SK-N-SH (cell line): ENCODE measurements at places on chromosomes 2 and 18. TPM values are rescaled to one million over a fixed set of nuclear protein-coding genes. Genes with fewer than 3 reads are reported as not detected.

- no peaks in the 10 kb centered on the region for H3K36me3 ChIP-seq
- peak overlapping the region; percentile 89 for H3K27ac ChIP-seq
- peaks cover 6% of the 10 kb centered on the region; the same call in 1 of the 2 replicates for H3K4me1 ChIP-seq
- H3K4me3 ChIP-seq, result peak overlapping the region; percentile 90
- H3K27me3 ChIP-seq, result no peaks in the 10 kb centered on the region
Measured at GRCh38 chr2:6917761-6918421, 679 bp downstream of the RNF144A start.

Gene REG3A
- polyA plus RNA-seq, result not detected in 2 replicates

Gene TFPI
- 2.1 and 2.3 TPM in 2 replicates for polyA plus RNA-seq

GRCh38 chr18:48193521-48194492 is 215.4 kb downstream of the ZBTB7C start:
- no peaks in the 10 kb centered on the region for H3K36me3 ChIP-seq
- H3K27me3 ChIP-seq, result peaks cover 5% of the 10 kb centered on the region; the same call in 1 of the 2 replicates
- no peak overlapping the region for H3K27ac ChIP-seq
- no peak for DNase-seq
- H3K4me3 ChIP-seq, result no peak overlapping the region

Gene NYAP2
- polyA plus RNA-seq, result not detected in 2 replicates

GRCh38 chr2:64876137-64876647 is 113.0 kb upstream of the SLC1A4 start:
- H3K4me1 ChIP-seq, result peaks cover 11% of the 10 kb centered on the region; the same call in 1 of the 2 replicates
- peak overlapping the region; percentile 40 for H3K27ac ChIP-seq
- no peaks in the 10 kb centered on the region for H3K27me3 ChIP-seq

DNA sequence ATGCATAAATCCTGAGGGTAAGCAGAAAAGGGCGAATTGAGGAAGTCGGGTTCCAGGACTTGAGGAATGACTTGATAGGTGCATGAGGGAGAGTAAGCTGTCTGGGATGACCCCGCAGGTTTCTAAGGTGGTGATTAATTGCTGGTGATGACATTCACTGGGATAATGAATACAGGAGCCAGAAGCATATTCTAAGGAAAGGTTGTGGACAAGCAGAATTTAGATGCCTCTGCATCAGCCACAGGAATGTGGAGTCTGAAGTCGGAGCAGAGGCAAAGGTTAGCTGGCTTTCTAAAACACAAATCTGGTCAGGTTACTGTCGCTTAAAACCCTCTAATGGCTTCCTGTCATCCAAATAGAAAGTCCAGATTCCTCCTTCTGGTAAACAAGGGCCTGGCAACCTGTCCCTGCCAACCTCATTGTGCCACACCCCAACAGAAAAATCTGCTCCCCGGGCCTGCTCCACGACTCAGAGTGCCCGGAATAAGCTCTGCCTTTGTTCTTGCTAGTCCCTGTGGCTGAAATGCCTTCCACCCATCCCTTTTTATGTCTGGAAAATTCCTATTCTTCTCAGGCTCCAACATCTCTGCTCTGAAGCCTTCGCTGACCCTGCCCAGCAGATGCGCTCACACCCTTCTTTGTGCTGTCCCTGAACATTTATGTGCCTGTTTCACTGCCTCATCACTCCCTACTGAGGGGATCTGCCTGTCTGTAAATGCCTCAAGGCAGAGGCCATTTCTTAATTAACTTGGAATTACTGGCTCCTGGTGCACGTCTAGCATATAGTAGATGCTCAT is 11.3 kb upstream of the TMEM214 start:
- peaks cover 39% of the 10 kb centered on the region for H3K36me3 ChIP-seq
- no peaks in the 10 kb centered on the region for H3K27me3 ChIP-seq
- H3K27ac ChIP-seq, result peak overlapping the region; percentile 54
- no peak for DNase-seq
- no peak overlapping the region for H3K4me3 ChIP-seq

Gene CCDC85A
- polyA plus RNA-seq, result 48.7 and 49.9 TPM in 2 replicates

Gene EDAR
- polyA plus RNA-seq, result not detected in 2 replicates

Gene ADRA2B
- not detected in 2 replicates for polyA plus RNA-seq

Gene EMILIN1
- polyA plus RNA-seq, result 184 and 286 TPM in 2 replicates

DNA sequence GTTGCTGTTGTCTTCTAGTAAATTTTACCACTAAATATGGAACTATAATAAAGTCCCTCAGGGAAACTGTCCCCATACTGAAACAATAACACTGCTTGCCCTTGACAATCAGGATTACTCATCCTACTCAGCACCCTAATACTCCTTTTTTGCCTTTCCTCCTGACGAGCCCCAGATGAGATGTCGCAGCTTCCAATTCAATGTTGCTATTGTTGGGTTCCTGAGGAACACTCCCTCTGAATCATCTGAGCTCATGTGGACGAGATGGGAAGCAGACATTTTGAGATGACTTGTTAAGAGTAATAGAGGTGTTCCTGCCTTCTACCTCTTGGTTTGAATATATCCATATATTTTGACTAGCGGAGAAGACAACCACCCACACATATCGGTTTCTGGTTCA is 187.8 kb upstream of the FAM98A start:
- no peak for DNase-seq
- H3K36me3 ChIP-seq, result no peaks in the 10 kb centered on the region
- H3K4me1 ChIP-seq, result no peaks in the 10 kb centered on the region
- H3K27me3 ChIP-seq, result no peaks in the 10 kb centered on the region
- H3K27ac ChIP-seq, result no peak overlapping the region
- no peak overlapping the region for H3K4me3 ChIP-seq

Gene R3HDM1
- polyA plus RNA-seq, result 38.2 and 56.8 TPM in 2 replicates

Gene CNGA3
- polyA plus RNA-seq, result not detected in 2 replicates

GRCh38 chr18:36316246-36316645 is 18.7 kb downstream of the FHOD3 start:
- peaks cover 21% of the 10 kb centered on the region; the same call in 1 of the 2 replicates for H3K4me1 ChIP-seq
- H3K4me3 ChIP-seq, result no peak overlapping the region
- no peaks in the 10 kb centered on the region for H3K36me3 ChIP-seq

- DNase-seq, result no peak
- no peak overlapping the region for H3K27ac ChIP-seq
- no peak overlapping the region for H3K4me3 ChIP-seq
Measured at GRCh38 chr2:204667990-204668389, 122.7 kb downstream of the PARD3B start.

DNA sequence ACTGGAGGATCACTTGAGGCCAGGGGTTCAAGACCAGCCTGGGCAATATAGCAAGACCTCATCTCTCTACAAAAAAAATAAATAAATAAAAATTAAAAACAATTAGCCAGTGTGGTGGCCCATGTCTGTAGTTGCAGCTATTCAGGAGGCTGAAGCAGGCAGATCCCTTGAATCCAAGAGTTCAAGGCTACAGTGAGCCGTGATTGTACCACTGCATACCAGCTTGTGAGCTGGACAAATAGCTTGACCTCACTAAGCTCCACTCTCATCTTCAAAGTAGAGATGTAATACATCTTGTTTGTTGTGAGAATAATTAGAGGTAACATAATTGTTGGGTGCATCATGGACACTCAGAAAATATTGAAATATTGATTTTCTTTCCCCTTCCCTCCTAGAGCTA is 31.1 kb upstream of the MAPRE2 start:
- H3K4me1 ChIP-seq, result no peaks in the 10 kb centered on the region; the same call in 1 of the 2 replicates
- H3K27ac ChIP-seq, result no peak overlapping the region
- H3K36me3 ChIP-seq, result no peaks in the 10 kb centered on the region

DNA sequence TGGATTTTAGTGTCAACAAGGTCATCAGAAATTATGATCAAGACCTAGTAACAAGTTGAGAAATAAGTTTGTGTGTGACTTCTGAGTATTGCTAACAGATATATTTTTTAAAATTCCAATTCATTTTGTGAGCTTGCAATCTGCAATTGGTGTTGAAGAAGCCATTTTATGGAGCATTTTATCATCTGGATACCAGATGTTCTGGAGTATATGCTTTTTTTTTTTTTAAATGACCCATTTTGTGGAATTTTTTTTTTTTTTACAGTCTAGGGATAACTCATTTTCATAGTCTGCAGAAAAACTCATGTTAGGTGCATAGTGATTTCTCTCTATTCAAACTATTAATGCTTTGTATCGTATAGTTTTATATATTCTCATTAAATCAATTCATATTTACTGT is 12.6 kb downstream of the QPCT start:
- no peaks in the 10 kb centered on the region for H3K4me1 ChIP-seq
- H3K36me3 ChIP-seq, result no peaks in the 10 kb centered on the region
- peak; percentile 60 for DNase-seq
- H3K4me3 ChIP-seq, result no peak overlapping the region

DNA sequence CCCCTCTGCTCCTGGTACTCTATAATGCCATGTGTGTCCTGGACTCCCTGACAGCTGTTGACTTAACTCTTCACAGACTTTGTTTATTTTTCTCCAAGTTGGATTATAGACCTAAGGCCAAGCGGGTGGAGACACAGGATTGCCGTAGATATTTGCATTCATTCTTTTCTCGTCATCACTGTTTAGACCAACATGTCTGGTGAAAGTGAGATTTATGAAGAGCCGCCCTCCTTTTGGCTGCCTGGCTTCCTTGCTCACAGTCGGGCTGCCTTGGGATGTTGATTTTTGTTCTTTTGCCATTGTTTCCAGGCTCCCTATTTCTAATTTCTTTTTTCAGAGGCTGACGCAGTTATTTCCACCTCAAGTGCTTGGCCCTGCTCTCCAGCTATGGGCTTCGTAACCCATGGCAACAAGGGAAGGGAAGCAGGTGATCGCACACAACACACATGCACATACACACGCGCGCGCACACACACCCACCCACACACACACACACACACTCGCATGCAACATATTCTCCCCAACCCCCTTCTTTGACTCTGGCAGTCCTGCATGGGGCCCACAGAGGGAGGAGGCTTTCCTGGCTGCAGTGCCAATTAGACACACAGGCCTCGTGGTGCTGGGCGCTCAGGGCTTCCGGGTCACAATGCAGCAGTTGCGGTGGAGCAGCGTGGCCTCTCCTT is 296.5 kb downstream of the MTX2 start:
- no peaks in the 10 kb centered on the region for H3K36me3 ChIP-seq
- H3K4me3 ChIP-seq, result no peak overlapping the region
- no peaks in the 10 kb centered on the region for H3K27me3 ChIP-seq
- no peak overlapping the region for H3K27ac ChIP-seq
- DNase-seq, result no peak

DNA sequence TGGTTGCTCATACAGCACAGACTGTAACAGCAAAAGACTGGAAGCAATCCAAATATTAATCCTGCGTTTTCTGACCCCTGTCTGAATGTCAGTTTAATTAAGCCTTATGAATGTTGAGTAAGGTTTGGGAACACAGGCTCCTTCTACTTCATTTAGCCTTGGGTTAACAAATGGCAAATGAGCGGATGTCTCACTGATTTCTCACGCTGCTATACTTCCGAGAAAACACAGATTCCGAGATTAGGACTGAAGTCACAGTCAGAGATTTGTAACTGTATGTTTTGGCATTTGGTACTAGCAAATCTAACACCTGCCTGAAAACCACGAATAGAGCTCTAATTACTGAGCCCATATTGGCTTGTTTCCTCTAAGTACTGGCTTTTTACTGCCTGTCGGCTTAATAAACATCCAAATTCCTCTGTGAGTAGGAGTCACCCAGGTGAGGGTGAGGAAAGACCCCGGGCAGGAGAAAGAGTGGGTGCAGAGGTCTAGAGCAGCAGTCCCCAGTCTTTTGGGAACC is 10.6 kb downstream of the MC5R start:
- H3K4me3 ChIP-seq, result no peak overlapping the region
- no peak overlapping the region for H3K27ac ChIP-seq
- no peaks in the 10 kb centered on the region for H3K4me1 ChIP-seq
- no peaks in the 10 kb centered on the region for H3K36me3 ChIP-seq
- H3K27me3 ChIP-seq, result peaks cover 53% of the 10 kb centered on the region; the same call in 1 of the 2 replicates
- no peak for DNase-seq
